ENCODE measurements at places on chromosomes 2 and 18.

DNA sequence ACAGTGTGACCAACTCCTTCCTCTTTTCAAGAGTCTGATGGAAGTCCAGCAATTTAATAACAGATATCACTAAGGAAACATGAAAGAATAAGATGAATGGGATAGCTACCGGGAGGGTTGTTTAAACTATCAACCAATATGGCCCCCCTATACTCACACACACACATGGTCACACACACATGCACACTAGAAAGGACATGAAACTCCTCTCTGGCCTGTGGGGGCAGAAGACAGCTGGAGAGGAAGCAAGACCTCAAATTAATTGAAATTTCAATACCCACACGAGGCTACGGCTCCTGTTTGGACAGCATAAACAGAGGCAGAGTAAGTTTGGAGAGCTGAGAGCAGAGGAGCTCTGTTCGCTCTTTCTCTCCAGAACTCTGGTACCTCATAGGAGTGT, 34.7 kb upstream of the REEP1 start:
- no peak for DNase-seq

GRCh38 chr2:44097322-44097907, 71.3 kb upstream of the PPM1B start:
- no peak for DNase-seq

GRCh38 chr2:208090420-208090819, 33.9 kb downstream of the CRYGD start:
- DNase-seq = no peak

DNA sequence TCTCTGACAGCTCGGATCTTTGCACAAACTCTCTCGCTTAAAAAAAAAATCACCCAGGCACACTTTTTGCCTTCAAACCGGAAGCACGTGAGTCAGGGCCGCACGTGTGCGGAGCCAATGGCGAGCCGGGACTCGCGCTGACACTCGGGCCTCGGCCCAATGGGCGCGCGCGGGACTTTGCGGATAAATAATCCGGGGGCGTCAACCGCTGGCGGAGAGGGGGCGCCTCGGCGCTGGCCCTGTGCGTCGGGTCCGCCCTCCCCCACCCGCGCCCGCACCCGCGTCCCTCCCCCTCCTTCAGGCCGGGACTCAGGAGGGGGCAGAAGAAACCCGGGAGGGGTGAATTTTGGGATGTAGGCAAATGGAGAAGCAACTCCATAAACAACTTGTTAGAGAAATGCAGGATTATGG, 319 bp upstream of the EN1 start:
- DNase-seq = no peak

DNA sequence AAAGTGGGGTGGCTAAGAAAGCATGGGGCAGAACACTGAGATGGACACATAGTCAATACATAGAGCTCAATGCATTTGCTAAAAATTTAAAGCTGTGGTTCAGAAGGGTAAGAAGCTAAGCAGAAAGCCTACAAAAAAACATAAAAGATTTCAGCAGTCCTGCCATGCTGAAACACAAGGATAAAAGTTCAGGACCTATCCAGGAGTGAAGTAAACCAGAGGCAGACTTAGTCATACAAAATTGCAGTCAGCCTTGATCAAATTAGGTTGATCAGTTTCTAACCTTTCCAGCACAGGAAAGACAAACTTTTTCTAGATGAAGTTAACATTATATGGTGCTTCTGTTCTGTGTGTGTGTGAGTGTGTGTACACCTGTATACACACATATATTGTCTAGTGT, 120.8 kb upstream of the RBMS1 start:
- DNase-seq = no peak

GRCh38 chr18:39698436-39698835, 2132.8 kb upstream of the CELF4 start:
- DNase-seq = no peak

- no peak for DNase-seq
Observed at GRCh38 chr2:197372592-197372991, 62.0 kb upstream of the ANKRD44 start.

GRCh38 chr18:46856973-46857372, 60.3 kb downstream of the PIAS2 start:
- no peak for DNase-seq

Measured in esophagus squamous epithelium (tissue), 5 donors.